ENCODE measurements at places on chromosomes 5 and 9. TPM values are rescaled to one million over a fixed set of nuclear protein-coding genes. Genes with fewer than 3 reads are reported as not detected.

The TLX3 gene
- not detected for total RNA-seq

The PLPPR1 gene
- 0.78 TPM for total RNA-seq

The TERT gene
- total RNA-seq: not detected

The RECK gene
- 1.3 TPM for total RNA-seq

The LCN12 gene
- 0.57 TPM for total RNA-seq

The DMRT3 gene
- not detected for total RNA-seq

The RABGAP1 gene
- 35.2 TPM for total RNA-seq

The QRFP gene
- not detected for total RNA-seq

The LCN6 gene
- total RNA-seq: 3.2 TPM

The IFNA2 gene
- total RNA-seq: not detected

The ANKRD55 gene
- total RNA-seq: 0.06 TPM

The MORN5 gene
- not detected for total RNA-seq

The AIF1L gene
- 3.1 TPM for total RNA-seq

The UBTD2 gene
- 5.8 TPM for total RNA-seq

The SLCO6A1 gene
- not detected for total RNA-seq

The SCGB3A1 gene
- total RNA-seq: 0.43 TPM

The IL7R gene
- total RNA-seq: 0.56 TPM

The SPINK7 gene
- not detected for total RNA-seq

The ZSWIM6 gene
- total RNA-seq: 12.9 TPM

The CATSPER3 gene
- total RNA-seq: 0.39 TPM

The GABRP gene
- not detected for total RNA-seq

The FGD3 gene
- 5.8 TPM for total RNA-seq

The SNAPC4 gene
- 6.4 TPM for total RNA-seq

Measured in pancreas (tissue), 10 donors.